ENCODE measurements at places on chromosomes 5 and 9.

- no peak for DNase-seq
These were observed 207.3 kb upstream of the IER5L start for GRCh38 chr9:129385211-129385934.

DNA sequence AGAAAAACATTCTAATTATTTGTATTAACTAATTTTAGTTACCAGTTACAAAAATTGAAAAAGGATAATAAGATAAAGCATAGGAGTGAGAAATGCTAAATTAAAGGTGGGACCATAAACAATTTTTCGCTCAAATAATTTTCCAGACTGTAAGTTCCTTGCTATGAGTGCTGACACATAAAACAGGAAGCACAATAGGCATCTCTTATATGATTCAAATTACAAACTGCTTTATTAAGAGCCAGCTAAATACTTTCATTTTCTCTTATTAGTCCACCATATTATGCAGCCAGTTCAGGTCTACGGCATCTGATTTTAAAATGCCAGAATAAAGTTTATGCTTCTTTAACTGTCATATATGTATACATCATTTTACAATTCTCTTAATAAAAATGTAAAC is 4.4 kb downstream of the RC3H2 start:
- DNase-seq, result no peak

- DNase-seq, result no peak
These were observed 153.2 kb downstream of the MACROH2A1 start for GRCh38 chr5:135245521-135246499.

DNA sequence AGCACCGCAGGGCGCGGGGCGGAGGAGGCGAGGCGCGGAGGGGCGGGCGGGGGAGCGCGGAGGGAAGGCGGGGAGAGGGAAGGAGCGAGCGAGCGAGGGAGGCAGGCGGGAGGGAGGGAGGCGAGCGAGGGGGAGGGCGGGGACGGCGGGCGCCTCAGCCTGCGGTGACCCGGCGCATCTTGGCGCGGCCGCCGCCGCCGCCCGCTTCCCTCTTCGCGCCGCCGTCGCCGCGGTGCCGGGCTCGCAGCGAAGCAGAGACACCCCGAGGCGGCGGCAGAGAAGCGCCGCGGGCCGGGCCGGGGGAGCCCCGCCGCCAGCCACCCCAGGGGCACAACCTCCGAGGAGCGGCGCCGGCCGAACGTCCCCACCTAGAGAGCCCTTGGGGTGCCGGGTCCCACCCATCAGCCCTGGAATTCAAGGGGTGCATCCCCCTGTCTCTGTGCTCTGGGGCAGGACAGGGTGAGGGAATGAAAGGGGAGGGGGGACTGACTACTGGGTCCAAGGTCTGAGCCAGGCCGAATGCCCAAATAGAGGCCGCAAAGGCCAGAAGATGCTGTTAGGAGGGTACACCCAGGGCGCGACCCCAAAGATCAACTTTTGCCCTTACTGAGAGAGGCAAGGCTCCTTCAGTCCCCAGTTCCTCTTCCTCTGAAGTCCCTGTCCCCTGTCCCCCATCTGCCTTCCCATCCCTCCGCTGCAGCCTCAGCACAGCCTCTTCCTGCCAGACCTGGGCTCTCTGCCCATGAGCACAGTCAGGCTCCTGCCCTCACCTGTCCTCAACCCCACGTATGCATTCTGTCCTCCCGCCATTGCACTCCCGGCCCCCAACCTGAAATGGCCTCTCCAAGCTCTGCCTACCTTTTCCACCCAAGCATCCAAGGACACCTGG is at the start of gene ADAMTS2:
Gene ADAMTS2 (minus strand): TSS at position 29 of the 889 bp plus-strand sequence. CDS start 133 bp downstream, outside the sequence.
- no peak for DNase-seq

GRCh38 chr5:141821430-141821925 is 56.7 kb downstream of the PCDH1 start:
- no peak for DNase-seq

GRCh38 chr9:13532407-13532806 is 252.9 kb upstream of the MPDZ start:
- DNase-seq, result no peak

DNA sequence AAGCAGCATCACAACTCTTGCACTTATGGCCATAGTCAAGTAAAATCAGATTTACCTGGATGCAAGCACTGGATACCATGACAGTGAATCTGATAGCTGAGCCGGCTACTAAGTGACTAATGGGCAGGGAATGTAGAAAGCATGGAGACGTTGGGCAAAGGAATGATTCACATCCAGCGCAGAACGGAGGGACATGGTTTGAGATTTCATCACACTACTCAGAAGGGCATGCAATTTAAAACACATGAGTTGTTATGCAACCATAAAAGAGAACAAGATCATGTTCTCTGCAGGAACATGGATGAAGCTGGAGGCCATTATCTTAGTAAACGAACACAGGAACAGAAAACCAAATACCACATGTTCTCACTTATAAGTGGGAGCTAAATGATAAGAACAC is 169.1 kb upstream of the PIK3R1 start:
- no peak for DNase-seq

DNA sequence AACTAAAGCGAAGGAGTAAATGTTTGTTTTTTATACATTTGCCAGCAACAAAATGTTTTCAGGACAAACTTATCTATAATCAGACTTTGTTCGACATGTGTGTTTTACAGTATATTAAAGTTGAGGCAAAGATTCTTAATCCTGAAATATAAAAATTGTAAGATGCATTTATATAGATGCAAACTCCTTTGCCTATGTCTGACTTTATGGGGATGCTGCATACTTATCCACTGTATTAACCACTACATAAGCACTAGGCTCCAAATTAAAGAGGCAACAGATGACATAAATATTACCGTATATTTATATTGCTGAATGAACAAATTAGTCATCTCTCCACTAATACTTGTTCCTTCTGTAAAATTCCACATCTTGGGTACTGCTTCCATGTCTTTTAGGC is 882.7 kb upstream of the ARRDC3 start:
- DNase-seq, result no peak

DNA sequence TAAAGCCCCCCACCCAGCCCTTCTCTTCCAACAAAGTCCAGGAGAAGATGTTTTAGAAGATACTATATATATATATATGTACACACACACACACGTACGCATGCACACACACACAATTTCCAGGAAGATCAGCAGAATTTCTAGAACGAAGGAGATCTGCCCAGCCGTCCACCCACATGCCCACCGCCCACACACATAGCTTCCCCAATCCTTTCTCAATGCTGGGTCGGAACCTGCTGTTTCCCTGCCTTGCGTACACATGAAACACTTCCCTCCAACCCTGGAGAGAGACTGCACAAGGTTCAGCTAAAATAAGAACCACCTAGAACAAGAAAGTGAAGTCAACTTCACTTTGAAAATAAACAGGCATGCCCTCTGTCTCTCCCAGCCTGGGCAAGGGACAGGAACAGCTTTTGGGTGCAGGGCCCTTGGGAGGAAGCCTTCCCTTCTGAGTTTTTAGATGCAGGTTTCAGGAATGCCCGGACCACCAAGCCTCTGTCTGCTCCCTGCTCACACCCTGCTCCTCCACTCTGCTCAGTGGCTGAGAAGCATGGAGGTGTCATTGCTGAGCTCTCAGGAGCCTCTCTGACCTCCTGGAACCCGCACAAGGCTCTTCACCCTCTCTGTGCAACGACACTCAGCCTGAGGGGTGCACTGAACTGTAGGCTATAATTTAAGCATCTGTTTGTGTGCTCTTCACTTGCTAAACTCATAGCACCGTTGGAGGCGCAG is 149.4 kb downstream of the C5orf15 start:
- no peak for DNase-seq

DNA sequence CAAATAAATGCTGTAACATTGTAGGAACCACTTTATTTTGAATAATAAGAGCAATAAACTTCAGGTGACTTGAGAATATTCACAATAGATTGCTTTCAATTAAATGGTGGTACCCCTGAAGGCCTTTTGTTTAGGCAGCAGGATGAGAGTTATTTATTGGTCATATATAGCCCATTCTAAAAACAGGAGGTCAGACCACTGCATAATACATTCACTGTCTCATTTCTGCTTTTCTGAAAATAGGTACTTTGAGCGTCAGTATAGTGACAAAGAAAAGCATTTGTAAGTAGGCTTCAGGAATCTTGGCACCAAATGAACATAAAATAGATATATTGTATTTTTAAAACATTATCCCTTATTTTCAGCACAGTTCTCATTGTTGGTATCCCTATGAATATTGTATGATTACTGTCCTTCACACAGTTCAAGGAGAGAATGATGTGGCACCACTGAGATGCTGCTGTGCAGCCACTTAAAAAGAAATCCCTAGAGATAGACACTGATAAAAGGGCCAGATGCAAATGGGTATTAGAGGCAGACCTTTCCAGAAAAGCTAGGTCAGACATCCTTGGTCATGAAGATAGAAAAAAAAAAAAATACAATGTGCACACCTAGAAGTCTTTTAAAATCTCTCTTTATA is 381.8 kb upstream of the ST8SIA4 start:
- DNase-seq, result no peak

- no peak for DNase-seq
These were observed 66.9 kb downstream of the DCP2 start for GRCh38 chr5:113043491-113043931.

GRCh38 chr9:126472198-126472947 is 141.4 kb upstream of the LMX1B start:
- DNase-seq, result no peak

Measured in activated CD4-positive, alpha-beta T cell treated with anti-CD3 and anti-CD28 coated beads, Interleukin-2, amount 50 U/mL, for 1 hour (primary cell).